Peyer's patch (tissue), 4 donors: ENCODE measurements at places on chromosomes 5 and 9.

DNA sequence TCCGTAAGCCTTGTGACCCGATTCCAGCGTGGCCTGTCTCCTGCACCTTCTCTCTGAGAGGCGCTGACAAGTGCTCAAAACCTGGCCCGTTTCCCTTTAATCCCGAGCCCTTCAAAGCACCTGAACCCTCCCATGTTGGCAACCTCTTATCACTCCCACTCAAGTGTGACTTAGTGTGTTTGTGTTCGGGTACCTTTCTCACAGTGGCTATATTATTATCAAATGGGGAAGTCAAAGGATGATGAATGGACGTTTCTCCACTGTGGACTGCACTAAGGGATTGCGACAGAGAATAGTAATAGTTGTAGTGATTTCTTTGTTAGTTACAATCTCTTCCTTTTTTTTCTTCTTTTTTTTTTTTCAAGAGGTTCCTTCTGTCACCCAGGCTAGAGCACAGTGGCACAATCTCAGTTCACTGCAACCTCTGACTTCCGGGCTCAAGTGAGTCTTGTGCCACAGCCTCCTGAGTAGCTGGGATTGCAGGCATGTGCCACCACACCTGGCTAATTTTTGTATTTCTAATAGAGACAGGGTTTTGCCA is 65.4 kb upstream of the TNFSF8 start:
- DNase-seq, result no peak

DNA sequence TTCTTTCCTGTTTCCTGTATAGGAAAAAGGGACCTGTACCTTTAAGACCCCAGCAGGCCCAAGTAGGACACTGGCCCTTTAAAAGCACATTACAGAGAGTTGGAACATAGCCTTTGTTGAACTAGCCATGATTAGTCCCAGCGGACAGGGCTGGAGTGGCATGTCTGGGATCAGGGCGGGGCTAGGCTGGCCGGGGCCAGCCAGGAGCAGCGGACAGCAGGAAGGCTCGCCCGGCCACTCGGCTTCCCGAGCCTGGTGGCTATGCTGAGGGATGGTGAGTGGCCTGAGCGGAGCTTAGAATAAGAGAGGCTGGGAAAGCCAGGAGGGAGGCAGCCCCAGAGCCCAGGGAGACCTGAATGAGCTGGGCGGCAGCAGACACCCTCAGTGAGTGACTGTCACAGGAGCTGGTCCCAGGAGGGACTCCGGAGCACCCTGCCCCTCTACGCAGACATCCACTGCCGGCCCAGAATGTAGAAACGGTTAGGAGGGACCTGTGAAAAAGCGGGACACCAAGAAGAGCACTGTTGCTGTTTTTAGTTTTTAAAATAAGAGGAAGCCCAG is 92.1 kb downstream of the DAB2IP start:
- DNase-seq, result peak; percentile 84

DNA sequence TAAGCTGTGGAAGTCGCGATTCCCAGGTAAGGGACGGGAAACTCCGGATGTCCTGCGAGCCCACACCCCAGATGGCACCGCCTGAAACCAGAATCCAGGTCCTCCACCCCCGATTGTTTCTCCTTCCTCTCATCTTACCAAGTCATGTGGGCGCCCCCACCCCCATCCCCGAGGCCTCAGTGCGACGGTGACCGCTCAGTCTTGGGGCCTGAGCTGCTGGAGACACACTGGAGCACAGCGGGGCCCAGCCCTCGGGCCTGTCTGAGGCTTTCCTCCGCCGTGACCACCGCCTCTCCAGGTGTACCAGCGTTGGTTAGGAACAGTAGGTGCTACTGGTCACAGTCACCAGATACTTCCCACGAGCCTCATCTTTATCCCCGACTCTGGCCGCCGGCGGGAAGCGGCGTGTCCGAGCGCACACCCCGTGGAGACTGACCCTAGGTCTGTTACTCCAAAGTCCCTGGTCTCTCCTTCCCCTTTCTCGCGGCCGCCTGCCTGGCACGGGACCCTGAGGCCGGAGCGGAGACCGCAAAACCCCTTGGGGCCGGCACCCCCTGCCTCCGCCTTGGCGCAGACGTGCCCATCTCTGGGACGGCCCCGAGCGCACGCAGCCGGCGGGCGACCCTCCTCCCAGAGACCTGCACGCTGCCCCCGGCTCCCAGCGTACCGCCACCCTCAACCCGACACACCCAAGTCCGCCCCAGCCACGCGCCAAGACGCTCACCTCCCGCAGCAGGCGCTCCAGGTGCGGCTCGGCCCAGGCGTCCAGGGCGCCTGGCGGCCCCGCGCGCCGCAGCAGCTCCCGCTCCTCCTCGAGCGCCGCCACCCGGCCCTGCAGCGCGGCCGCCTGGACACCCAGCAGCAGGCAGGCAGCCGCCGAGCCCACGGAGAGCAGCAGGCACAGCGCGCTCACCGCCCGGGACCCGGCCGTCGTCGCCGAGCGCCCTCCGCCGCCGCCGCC is 733 bp downstream of the COL23A1 start:
- no peak for DNase-seq

DNA sequence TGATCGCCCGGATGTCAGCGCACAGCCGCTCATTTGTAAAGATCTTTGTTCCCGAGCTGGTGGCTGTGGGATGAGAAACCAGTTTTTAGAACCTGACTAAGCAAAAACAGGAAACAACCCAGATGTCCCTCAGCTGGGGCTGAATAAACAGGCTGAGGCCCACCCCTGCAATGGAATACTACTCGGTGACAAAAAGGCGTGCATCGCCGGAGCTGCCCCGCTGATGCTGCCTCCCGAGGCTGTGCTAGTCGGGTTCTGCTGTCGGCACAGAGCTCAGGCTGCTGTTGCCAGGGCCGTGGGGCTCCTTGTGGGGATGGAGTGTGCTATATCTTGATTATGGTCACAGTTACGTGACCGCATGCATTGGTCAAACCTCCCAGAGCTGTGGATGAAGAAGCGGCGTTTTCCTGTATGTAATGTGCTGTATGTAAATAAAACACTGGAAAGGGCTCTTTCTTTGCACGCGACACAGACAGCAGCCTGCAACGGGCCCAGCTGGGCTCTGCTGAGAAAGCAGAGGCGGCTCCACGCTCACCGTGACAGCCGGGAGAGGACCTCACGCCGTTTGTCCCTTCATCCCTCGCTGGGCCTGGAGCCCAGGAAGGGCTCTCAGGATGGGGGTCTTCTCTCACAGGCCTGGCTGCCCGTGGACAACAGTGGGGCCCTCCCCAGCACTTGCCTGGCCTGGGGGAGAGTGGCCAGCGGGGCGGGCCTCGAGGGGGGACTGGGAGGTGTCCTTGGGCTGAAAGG is 51.5 kb upstream of the RNU6ATAC start:
- DNase-seq, result no peak

DNA sequence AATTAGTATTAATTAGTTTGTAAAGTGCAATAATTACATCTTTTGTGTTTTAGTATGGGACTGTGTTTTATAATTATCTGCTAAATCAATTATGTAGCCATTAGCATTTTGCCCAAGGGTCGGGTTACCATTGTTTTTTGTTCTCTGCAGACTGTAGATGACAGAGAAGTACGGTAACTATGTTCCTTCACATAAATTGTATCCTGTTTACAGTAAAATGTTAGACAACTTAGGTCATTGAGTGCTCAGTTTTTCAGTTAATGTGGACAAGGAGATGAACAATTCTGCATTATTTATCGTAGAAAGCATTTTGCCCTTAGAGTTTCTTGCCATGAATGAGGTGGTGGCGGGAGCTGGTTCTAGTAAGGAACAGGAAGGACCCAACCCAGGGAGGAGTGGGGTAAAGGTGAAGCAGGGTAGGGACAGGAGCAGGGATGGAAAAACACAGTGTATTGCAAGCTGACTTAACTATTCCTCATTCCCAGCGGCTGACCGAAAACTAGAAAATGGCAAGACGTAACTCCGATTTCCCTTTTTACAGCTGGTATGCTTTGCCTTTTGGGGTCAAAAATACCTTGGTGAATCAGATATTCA is 243.7 kb upstream of the SLC24A2 start:
- no peak for DNase-seq

- no peak for DNase-seq
These were observed 8.6 kb upstream of the CCNH start for GRCh38 chr5:87421307-87421706.

DNA sequence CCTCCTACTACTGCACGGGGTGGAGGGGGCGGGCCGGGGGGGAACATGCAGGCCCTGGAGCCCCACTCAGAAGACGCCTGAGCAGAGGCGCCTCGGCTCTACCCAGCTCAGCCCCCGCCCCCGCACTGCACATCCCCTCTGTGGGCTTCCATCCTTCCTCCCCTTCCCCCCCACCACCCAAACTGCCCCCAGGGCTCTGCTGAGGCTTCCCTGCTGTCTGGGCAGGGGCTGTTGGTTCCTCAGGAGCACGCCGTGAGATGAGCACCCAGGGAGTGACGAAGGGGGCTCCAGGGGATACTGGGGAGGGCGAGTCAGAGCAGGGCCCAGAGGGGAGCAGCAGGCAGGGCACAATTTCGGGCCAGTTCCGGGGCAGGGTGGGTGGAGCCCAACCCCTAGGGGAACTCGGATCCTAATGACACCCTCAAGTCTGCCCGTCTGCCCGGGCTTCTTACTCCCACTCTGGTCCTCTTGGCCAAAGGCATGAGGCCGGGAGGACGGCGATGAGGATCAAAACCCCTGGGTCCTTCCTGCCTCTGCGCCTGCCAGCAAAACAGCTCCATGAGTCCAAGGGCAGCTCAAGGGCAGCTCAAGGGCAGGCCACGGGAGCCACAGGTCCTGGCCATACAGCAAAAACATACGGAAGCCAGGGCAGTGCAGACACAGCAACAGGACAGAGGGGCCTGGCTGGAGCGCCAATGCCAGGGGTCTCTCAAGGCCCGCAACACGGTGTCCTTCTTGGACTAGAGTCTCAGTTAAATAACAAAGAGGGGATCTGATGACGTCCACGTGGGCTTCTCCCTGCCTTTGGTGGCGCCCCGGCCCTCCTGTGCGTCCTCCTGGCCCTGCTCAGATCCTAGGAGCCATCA is 200.9 kb downstream of the AUH start:
- DNase-seq, result no peak
